ENCODE measurements at places on chromosomes 4 and X. TPM values are rescaled to one million over a fixed set of nuclear protein-coding genes. Genes with fewer than 3 reads are reported as not detected.
A peak's percentile ranks its signal among the peaks of the same experiment; 100 is the strongest.

DNA sequence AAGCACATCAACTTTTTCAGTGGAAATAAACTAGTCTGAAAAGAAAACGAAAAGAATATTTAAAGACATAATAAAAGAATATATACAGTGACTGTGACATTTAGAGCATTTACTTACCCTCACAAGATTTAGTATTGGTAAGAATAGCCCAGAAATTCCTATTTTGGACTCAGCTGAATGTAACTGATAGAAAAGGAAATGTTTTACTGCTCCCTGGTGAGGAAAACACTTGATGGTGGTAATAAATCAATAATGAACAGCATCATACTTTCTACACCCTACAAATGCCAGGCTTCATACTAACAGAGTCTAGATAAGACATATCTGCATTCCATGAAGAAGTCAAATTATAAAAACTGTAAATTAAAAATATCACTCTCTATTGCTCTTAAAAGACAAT, 753.5 kb upstream of the PCDH10 start:
- no peak overlapping the region for H3K4me3 ChIP-seq
- no peaks in the 10 kb centered on the region for H3K36me3 ChIP-seq
- no peaks in the 10 kb centered on the region for H3K4me1 ChIP-seq
- no peak for DNase-seq
- H3K27ac ChIP-seq = no peak overlapping the region

DNA sequence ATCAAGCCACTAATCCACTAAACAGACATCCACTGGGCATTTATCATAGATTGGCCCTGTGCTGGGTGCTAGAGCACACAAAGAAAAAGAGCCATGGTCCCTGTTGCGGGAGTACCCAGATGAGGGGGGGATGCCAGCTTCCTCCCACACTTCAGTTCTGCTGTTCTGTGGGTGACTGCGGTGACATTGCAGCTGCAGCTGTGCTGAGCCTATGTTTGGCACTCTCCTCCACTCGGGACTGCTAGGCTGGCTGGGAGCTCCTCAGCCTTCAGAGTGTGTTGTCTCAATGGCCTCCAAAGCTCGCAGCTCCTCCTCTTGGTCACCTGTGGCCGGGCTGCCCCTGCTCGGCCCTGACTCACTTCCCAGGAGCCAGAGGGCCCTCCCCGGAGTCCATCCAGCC, 173.2 kb downstream of the CLCN4 start:
- H3K4me1 ChIP-seq = no peaks in the 10 kb centered on the region
- no peak overlapping the region for H3K27ac ChIP-seq
- H3K4me3 ChIP-seq = no peak overlapping the region
- no peaks in the 10 kb centered on the region for H3K27me3 ChIP-seq
- H3K36me3 ChIP-seq = no peaks in the 10 kb centered on the region

DNA sequence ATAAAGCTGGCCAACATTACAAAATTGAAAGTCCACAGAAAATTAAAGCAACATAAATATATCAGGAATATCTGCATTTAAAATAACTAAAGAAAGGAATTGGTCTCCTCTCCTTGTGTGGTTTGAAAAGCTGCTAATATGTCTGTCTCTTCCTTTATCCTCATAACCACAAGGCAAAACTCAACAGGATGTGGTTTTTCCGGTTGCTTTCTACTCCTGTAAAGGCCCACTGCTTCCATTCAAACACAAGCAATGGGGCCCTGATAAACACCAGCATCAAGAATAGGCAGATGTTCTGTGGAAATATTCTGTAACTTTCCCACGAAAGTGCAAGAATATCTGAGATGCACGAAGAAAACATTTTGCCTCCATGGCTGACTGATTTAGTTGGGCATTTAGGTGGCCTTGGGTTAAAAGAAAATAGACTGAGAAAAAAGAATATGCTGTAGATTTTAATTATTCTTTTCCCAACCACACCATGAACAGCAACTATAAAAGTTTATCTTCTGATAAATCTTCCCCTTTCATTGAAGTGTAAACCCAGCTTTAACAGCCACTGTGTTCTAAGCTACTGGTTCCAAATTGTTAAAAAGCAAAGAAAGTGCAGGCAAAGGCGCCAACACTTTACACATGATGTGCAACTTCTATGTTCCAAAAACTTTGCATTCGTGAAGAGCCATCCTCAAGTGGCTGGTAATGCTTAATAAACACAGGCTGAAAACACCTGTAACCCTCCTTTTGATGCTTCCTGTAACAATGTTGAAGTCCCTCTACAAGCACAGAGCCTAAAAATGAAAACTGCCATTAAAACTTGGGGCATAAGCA, 50.5 kb upstream of the NDST3 start:
- H3K4me1 ChIP-seq = no peaks in the 10 kb centered on the region
- no peak for DNase-seq
- no peak overlapping the region for H3K4me3 ChIP-seq
- H3K27me3 ChIP-seq = no peaks in the 10 kb centered on the region
- no peaks in the 10 kb centered on the region for H3K36me3 ChIP-seq

Gene FATE1
- 1.1 TPM for total RNA-seq

DNA sequence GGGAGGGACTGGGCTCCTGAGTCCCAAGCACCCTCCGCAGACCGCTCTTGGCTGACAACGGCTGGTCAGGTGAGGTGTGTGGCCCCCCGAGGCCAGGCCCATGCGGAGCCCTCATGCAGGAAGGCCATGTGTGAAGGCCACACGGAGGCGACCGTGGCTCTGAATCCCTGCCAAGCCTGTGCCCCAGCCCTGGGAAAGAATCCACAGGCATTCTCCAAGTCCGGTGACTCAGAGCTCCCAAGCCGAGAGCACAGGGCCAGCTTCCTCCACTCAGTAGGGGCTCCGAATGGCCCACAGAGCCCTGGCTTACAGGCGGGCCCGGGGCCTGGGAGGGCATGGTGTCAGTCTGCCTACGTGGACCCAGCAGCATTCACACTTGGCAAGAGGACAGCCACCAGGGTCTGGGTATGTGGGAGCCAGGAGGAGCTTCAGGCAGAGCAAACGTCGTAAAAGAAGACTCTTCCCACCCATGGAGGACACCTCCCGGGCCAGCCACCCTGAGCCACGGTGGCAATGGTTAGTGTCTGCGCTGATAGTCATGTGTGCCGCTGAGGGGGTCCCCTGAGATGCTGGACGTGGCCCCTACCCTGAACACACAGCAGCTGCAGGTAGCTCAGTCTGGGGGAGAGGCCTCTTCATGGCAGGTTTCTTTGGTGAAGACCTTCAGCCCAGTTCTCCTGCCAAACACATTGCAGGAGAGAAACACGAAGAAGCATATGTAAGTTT, 105.7 kb downstream of the PSAPL1 start:
- H3K27ac ChIP-seq = no peak overlapping the region
- peaks cover 26% of the 10 kb centered on the region for H3K4me1 ChIP-seq
- peak; percentile 61 for DNase-seq
- no peak overlapping the region for H3K4me3 ChIP-seq
- H3K36me3 ChIP-seq = no peaks in the 10 kb centered on the region

DNA sequence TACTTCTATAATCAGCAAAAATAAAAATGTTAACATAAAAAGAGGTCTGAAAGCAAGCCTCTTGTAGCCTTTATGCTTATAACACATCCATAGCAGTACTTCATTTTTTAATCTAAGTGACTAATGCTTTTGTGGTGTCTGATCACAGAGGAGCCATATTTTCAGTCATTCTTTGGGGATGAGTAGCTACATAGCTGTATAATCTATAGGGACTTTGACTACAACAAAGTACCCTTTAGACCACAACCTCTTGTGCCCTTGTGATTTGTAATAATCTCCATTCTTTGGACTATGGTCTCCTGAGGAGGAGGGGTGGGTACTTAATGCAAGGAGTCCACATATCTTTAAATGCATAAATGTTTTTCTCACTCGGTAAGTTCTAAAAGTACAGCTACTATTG, 9.6 kb downstream of the DRP2 start:
- no peaks in the 10 kb centered on the region for H3K36me3 ChIP-seq
- H3K4me1 ChIP-seq = no peaks in the 10 kb centered on the region
- no peaks in the 10 kb centered on the region for H3K27me3 ChIP-seq
- no peak for DNase-seq
- H3K4me3 ChIP-seq = no peak overlapping the region

Gene GPC3
- total RNA-seq = 16.9 TPM

GRCh38 chr4:101282076-101282844, 65.1 kb downstream of the PPP3CA start:
- H3K4me3 ChIP-seq = no peak overlapping the region
- H3K27ac ChIP-seq = no peak overlapping the region
- DNase-seq = no peak
- H3K4me1 ChIP-seq = no peaks in the 10 kb centered on the region

- H3K36me3 ChIP-seq = no peaks in the 10 kb centered on the region
- no peak for DNase-seq
- H3K27ac ChIP-seq = no peak overlapping the region
- no peak overlapping the region for H3K4me3 ChIP-seq
Measured at GRCh38 chr4:122823476-122823875, 3.2 kb upstream of the FGF2 start.

DNA sequence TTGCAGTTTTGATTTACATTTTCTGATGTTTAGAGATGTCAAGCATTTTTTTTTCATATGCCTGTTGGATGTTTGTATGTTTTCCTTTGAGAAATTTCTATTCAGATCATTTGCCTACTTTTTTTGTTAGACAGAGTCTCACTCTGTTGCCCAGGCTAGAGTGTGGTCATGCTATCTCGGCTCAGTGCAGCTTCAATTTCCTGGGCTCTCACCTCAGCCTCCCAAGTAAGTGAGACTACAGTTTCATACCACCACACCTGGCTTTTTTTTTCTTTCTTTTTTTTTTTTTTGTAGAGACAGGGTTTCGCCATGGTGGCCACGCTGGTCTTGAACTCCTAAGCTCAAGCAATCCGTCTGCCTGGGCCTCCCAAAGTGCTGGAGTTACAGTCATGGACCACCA, 291.7 kb downstream of the SLITRK2 start:
- no peak overlapping the region for H3K27ac ChIP-seq
- no peaks in the 10 kb centered on the region for H3K4me1 ChIP-seq
- DNase-seq = no peak
- no peaks in the 10 kb centered on the region for H3K36me3 ChIP-seq

Gene SYN1
- total RNA-seq = 20.5 TPM

DNA sequence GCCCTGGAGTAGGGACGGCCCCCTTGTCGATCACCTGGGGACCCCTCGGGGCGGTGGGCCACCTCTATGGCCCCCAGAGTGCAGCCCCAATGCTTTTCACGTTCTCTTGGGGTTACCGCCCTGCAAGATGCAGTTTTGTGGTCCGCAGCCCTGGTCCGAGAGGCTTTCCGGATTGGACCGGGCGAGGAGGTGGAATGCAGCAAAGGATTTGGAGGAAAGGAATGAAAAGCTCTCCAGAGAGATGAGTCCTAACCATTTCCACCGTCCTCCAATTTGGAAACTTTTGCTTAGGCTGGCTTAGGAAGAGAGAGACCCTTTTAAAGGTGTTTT, 601 bp downstream of the SLC25A43 start:
- DNase-seq = no peak
- no peaks in the 10 kb centered on the region for H3K36me3 ChIP-seq
- H3K27ac ChIP-seq = peak overlapping the region; percentile 71
- H3K4me3 ChIP-seq = peak overlapping the region; percentile 72
- H3K4me1 ChIP-seq = peaks cover 6% of the 10 kb centered on the region

Gene CEP135
- 2.3 TPM for total RNA-seq

Gene DOK7
- total RNA-seq = 35.0 TPM

Gene GAGE12J
- total RNA-seq = not detected

DNA sequence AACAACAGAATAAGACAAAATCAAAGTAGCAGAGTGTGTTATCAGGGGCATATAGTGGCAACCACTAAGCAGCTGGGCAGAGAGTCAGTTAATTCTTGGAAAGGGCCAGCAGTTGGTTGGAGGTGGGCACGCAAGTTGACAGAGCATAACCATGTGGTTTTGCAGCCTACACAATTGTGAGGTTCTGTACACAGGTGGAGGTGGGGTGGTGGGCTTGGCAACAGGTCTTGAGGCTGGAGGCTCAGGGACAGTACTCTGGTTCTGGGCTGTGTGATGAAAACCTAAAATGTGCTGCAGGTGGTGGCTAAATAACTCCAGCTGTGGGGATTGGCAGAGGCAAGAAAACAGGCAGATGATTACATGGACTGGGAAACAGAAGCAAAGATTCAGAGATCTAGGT, 1112.7 kb downstream of the PDHA2 start:
- H3K4me3 ChIP-seq = no peak overlapping the region
- no peak for DNase-seq
- H3K4me1 ChIP-seq = no peaks in the 10 kb centered on the region
- no peak overlapping the region for H3K27ac ChIP-seq

- no peak for DNase-seq
- H3K36me3 ChIP-seq = peaks cover 40% of the 10 kb centered on the region
- no peak overlapping the region for H3K4me3 ChIP-seq
- peak overlapping the region; percentile 11 for H3K27ac ChIP-seq
Measured at GRCh38 chr4:39308611-39309010, 57.6 kb downstream of the RFC1 start.

DNA sequence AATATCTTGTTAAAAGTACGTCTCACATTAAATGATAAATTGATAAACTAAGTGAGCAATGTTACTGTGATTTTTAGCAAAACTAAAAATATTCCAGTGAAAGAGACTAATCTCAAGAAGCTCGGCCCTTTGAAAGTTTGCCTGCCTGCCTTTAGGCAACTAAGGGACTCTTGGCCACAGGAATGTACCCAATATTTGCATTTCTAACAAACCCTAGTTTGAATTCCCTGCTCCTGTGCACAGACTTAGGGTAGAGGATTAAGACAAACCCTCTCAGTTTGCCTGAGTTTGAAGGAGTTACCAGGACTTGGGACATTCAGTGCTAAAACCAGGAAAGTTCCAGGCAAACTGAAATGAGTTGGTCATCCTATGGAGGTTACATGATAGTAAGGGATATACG, 157.1 kb downstream of the SCFD2 start:
- DNase-seq = no peak
- no peaks in the 10 kb centered on the region for H3K4me1 ChIP-seq
- no peaks in the 10 kb centered on the region for H3K36me3 ChIP-seq
- no peak overlapping the region for H3K27ac ChIP-seq

DNA sequence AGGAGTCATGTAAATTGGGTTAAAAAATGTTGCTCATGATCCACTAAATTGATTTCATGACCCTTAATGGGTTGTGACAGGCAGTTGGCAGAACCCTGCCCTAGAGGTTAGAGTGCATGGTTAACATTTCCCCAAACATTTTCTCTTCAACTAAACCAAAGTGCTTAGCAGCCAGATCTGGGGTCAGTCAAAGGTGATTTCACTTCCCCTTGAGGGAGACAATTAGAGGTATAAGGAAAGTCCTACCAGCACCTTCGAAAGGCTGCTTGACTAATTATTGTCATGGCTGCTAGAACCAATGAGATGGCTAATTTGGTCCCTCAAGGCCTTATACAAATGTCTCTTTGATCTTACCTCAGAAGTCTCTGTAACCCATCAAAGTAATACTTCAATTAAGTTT, 30.9 kb upstream of the INTS6L start:
- no peak for DNase-seq
- H3K4me1 ChIP-seq = no peaks in the 10 kb centered on the region
- no peak overlapping the region for H3K4me3 ChIP-seq

- H3K27me3 ChIP-seq = no peaks in the 10 kb centered on the region
- H3K4me1 ChIP-seq = no peaks in the 10 kb centered on the region
- H3K36me3 ChIP-seq = no peaks in the 10 kb centered on the region
- no peak overlapping the region for H3K4me3 ChIP-seq
- DNase-seq = no peak
Measured at GRCh38 chr4:116702949-116703348, 382.4 kb downstream of the TRAM1L1 start.

All from heart left ventricle (tissue), 16 donors.